EH (cell line): ENCODE measurements at places on chromosomes 16 and 17.

GRCh38 chr17:68829211-68829610 is 126.0 kb downstream of the ABCA8 start:
- no peak for DNase-seq

- no peak for DNase-seq
These were observed 181.7 kb upstream of the ASIC2 start for GRCh38 chr17:33474789-33475188.

DNA sequence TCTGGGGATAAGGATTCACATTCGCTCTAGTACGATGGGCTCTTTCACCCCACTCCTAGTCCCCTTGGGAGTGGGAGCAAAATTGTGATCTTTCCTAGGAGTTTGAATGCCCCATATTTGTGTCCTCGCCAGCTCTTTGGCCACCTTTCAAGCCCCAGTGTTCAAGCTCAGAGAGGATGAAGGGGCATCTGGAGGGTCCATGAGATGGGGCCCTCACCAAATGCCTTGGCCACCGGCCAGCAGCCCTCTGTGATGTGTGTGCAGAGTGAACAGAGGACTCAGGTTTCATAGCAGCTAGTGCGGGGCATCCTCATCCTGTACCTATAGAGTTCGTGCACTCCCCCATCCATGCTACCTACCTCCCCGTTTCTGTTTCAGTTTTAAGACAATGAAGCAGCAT is 140.6 kb downstream of the RAB11FIP4 start:
- no peak for DNase-seq

DNA sequence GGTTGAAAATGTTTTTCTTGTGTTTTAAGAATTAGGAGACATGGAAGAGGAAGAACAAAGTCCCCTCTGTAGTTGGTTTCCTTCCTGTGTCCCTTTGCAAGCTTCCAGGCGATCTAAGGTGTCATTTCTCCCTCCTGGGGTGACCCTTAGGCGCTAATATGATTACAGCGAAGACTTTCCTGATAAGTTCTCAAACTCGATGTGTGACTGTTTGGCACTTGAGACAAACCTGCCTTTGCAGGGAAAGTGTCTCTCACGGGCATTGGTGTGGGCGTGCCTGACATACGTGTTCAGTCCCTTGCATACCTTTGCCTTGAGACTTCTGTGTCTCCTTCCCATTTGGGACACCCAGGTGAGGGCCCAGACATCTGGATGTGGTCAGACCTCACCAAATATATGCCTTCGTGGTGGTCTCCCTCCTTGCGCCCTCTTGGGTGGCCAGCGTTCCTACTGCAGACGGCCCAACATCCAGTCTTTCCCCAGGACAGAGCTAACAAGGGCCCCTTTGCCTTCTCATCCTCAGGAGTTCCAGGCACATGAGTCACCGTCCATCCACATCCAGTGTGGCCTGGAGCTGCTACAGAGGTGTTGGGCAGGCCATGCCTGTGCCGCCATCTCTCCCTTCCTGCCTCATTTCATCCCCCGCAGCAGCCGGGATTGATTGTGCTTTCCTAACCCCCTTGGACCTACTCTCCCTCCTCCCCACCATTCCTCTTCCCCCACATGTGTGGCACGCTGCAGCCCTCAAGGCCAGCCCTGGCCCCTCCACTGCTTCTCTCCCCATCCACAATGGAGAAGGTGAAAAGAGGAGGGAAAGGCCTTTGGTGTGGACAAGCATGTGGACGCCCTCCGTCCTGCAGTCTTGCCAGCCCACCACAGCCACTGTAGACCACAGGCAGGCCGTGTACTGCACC is 3.1 kb upstream of the JPT2 start:
- DNase-seq = peak; percentile 85

- DNase-seq = peak; percentile 94
These were observed 901.6 kb upstream of the GOT2 start for GRCh38 chr16:59635674-59636073.

DNA sequence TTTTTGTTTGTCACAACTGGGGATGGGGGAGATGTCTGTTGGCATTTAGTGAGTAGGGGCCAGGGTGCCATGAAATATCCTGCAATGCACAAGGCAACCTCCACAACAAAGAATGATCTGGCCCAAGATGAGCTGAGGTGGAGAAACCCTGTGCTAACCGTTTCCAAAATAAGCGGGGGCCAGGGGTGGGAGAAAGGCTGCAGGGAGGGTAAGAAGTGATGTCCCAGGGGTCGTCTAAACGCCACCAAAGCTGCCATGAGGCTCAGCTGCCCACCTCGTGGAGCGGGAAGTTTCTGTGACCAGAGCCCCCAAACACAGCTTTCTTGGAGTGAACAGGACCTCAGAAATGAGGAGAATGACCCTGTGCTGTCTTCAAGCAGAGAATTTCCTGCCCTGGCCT is 76.5 kb upstream of the CDH5 start:
- DNase-seq = no peak

- DNase-seq = no peak
These were observed 42.0 kb downstream of the TBX21 start for GRCh38 chr17:47774987-47775580.

DNA sequence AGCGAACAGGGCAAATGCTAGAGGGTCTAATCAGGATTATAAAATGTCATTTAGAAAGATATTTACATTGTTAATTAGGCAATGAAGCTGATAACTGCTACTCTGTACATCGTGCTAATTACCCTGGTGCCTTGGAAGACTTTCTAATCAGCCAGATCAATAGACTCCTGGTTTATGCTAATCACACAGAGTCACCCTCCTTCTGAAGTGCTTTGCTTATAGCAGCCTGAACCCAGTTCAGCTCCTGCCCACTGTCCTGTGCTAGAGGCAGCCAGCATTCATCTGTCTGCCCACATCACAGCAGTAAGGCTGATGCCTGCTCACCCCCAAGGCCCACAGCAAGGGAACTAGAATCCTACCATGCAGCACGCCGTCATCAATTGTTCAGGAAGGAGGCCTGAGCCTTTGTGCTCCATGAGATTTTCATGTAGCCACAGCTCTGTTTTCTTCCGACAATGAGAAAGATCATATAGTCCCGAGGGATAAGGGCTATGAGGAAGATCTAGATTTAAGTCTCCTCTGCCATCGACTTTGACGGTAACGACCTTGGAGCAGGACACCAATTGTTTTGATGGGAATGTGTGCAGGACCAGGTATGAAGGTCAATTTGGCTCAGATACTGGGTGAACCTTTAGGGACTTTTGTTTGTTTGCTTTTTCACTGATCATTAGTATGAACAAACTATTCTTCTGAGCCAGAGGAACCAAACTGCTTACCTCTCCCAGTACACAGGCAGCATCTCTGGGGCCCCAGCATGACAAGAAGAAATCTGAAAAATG is 12.5 kb upstream of the LYRM9 start:
- no peak for DNase-seq

DNA sequence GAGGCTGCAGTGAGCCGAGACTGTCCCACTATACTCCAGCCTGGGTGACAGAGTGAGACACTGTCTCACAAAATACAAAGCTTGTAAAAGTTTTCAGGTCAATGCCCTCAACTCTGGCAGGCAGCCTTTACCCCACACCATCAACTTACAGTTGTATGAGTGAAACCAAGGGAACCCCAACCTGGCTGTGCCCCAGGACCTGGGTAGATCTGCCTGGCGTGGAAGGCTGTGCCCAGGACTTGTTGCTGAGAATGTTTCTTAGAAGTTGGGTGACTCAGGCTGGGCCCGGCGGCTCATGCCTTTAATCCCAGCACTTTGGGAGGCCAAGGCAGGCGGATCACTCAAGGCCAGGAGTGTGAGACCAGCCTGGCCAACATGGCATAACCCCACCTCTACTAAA is 7.8 kb downstream of the CES3 start:
- DNase-seq = no peak

DNA sequence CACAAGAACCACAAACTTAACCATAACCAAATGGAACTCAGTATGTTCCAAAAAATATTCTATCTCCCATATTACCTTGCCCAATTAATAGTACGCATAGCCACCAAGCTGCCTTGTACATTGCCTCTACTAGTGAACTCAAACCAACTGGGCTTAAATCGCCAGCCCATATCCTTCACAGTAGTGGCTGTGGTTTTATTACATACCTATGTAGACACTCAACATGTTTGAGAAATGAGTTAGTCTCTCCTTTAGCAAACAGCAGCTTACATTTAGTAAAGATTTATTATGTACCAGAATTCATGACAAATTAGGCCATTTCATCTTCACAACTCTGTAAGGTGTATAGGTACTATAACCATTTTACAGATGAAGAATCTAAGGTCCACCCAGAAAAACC is 41.4 kb downstream of the GRB2 start:
- DNase-seq = peak; percentile 87

- DNase-seq = no peak
These were observed 55.6 kb downstream of the CYTH1 start for GRCh38 chr17:78726513-78726912.

DNA sequence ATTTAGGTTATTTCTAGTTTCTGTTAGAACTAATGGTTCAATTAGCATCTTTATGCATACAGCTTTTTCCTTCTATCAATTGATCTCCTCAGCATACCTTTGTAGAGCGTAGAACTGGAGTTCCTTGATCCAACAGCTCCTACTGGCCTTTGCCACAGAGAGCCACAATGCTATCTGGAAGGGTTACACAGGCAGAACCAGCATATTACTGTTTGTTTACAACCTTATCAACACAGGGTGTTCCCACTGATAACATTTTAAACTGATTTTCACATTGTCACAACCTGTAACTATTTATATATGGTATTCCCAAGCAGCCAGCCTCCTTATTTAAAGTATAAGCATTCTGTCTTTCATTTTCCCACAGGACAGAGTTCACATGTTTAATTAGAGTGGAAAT is 382.2 kb downstream of the MAF start:
- no peak for DNase-seq

GRCh38 chr16:28573738-28574718 is 20.3 kb downstream of the SGF29 start:
- no peak for DNase-seq

- no peak for DNase-seq
These were observed 98.5 kb downstream of the PGS1 start for GRCh38 chr17:78476973-78477372.

- no peak for DNase-seq
These were observed 9.7 kb downstream of the CX3CL1 start for GRCh38 chr16:57381791-57382534.

DNA sequence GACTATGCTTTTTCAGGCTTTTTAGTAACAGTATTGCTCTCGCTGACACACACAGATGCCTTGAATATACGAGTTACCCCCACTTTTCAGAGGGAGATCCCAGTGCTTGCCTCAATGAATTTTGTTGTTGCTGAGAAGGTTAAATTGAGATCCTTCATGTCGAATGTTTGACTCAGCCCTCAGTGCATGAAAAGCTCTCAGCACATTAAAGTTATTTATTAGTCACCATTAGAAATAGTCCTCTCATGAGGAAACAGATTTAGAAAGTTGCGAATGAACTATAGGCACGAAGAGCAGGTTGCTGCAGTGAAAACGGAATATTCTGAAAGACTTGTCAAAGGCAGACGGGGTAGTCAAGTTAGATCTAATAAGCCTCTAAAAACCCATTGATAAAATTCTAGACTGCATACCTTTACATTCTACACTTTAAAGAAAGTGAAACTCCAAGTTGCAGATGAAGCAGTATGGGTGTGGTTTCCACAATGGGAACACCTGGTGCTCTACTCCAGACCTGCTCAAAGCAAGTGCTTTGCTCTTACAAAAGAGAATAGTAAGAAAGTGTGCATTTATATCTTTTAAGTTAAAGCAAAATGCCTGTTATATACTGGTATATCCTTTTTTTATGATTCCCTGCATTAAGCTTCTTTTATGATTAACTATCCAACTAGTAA is 238.1 kb downstream of the MAF start:
- no peak for DNase-seq

DNA sequence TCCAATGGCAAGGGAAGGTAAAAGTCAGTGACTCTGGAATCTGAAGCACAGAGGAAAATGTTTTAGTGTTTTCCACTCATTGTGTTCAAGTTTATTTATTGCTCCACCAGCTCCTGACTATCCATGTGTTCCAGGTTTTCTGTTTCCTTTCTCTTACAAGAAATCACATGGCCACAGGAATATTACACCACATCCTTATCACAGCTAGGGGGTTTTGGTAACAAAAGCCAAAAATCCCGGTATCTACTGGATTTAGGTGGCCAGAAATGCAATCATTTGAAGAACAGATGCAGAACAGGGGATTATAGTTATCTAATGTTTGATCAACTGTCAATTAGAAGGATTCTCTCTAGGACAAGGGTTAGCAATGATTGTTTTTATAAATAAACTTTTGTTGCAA is 47.9 kb downstream of the STH start:
- DNase-seq = peak; percentile 23

DNA sequence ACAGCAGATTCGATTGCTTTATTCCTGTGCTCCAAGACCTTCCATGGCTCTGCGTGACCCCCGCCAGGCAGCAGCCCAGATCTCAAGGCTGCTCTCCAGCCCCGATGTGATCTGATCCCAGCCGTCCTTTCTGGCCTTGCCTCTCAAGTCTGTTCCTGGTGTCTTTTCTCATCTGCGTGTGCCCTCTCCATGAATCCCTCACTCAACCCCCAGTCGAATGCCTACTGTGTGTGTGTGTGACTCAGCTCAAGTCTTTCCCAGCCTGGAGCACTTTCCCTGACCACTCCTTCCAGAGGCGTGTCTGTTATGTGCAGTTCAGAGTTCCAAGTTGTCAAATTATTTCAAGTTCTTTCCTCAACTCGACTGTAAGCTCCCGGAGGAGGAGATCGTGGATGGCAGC is 64.0 kb downstream of the MRM1 start:
- peak; percentile 16 for DNase-seq

GRCh38 chr17:67676305-67676704 is 41.4 kb upstream of the NOL11 start:
- DNase-seq = no peak

GRCh38 chr17:41986634-41987033 is 20.0 kb downstream of the CNP start:
- DNase-seq = no peak

DNA sequence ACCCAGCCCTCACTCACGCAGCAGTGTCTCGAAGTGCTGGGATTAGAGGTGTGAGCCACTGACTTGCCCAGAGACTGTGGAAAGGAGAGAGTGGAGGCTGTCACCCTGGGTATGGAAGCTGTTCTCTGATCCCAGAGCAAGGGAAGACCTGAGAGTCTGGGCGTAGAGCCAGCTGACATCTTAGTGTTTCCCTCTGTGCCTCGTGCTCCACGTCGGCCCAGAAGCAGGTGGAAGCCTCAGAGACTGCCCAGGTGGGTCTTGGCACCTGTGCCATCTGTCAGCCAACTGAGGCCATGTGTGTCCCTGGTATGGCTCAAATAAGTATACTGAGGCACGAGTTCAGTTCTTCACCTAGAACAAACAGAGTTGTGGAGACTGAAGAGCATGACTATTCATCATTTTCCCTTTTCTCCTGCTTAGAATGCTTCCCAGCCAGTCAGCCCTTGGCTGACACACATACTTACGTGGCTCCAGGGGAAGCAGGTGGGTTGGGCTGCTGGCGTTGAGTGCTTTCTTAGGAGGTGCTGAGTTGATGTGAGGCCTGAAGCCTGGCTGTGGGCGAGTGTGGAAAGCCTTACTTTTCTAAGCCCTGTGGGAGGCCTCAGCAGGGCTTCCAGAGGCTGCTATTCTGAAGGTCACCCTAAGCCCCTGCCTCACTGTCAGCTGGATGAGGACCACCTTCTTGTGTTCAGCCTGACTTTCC is 8.1 kb downstream of the CTRL start:
- DNase-seq = no peak
